ENCODE measurements at places on chromosomes 16 and 17. TPM values are rescaled to one million over a fixed set of nuclear protein-coding genes. Genes with fewer than 3 reads are reported as not detected.

Gene KCNH4
- total RNA-seq = not detected

Gene ADAD2
- 0.40 TPM for total RNA-seq

Gene KRT39
- total RNA-seq = 3.8 TPM

Gene PDIA2
- total RNA-seq = 0.84 TPM

Gene ACSM2A
- total RNA-seq = 0.09 TPM

Gene GPATCH8
- total RNA-seq = 24.0 TPM

Gene PHOSPHO1
- total RNA-seq = 7.5 TPM

Gene ITGA2B
- 2.0 TPM for total RNA-seq

Gene FOXJ1
- total RNA-seq = 0.09 TPM

Gene SOCS3
- total RNA-seq = 30.6 TPM

Gene RNF227
- 3.0 TPM for total RNA-seq

Gene SNTB2
- 21.2 TPM for total RNA-seq

Gene TNFSF13
- total RNA-seq = 2.2 TPM

Gene IRX5
- 0.35 TPM for total RNA-seq

Gene RASD1
- total RNA-seq = 5.2 TPM

Gene BCL6B
- 15.1 TPM for total RNA-seq

Gene CHAD
- total RNA-seq = 2.4 TPM

Gene CDH13
- total RNA-seq = 47.9 TPM

Gene CHD9NB
- 1.7 TPM for total RNA-seq

Gene CDYL2
- total RNA-seq = 2.7 TPM

Gene WNT9B
- 0.04 TPM for total RNA-seq

Gene LYRM1
- total RNA-seq = 22.5 TPM

Gene HDAC5
- 52.2 TPM for total RNA-seq

Gene TMEM238L
- total RNA-seq = not detected

Data from muscle of leg (tissue), 16 donors.